ENCODE measurements at places on chromosomes 4 and X.
A peak's percentile ranks its signal among the peaks of the same experiment; 100 is the strongest.

- no peak for DNase-seq
Observed at GRCh38 chr4:113643505-113643904, 118.0 kb downstream of the CAMK2D start.

DNA sequence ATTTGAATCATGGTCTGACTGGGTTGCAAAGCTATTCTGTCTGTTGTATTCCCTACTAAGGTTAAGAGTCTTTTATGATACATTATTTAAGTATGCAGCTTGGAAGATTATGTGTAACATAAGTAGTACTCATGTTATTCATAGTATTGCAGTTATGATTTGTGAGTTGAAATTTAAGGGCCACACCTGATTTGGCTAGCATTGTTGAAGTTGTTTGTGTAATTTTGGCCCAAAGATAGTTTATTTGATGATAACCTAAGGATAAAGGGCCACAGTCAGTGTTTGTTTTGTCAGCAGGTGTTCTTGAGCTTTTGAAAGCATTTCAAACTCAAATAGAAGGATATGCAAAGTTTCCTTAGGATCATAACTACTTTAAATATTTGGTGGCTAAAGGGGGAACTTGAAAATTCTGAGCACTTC, 38.9 kb downstream of the NUDT9 start:
- DNase-seq = no peak

- DNase-seq = no peak
Observed at GRCh38 chrX:81206476-81206875, 4.6 kb downstream of the SH3BGRL start.

GRCh38 chr4:142614621-142615323, 231.3 kb downstream of the INPP4B start:
- DNase-seq = no peak

DNA sequence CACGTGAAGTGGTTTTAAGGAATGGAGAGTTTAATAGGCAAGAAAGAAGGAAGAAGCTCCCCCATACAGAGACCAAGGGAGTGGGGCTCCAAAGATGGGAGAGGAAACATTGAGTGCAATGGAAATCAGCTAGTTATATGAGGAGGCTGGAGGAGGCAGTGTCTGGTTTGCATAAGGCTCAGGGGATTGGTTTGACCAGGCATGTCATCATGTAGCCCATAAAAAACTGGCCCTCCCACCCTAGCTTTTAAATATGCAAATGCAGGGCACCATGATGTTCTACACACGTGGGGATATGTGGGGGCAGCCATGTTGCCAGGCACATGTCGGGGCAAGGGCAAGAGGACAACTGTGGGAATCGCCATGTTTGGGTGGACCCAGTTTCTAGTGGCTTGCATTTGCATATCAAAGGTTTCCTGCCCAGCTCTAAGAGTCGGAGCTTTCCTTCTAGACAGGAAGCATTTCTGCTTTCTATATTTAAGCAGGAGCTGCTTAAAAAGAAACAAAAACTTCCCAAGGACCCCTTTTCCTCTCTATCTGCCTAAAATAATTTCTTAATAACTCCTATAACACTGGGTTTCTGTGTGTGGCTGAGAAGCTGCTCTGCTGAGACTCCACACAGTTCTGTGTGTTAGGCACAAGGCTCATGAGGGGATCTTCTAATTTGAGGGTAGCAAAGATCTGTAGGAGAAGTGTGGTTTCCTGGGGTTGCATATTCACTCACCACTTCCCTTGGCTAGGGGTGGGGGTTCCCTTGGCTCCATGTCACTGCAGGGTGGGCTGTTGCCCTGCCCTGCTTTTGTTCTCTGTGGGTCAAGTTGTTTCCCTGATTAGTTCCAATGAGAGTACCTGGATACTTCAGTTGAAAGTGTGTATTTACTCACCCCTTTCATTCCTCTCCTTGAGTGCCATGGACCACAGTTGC, 113.5 kb downstream of the VSIG4 start:
- no peak for DNase-seq

DNA sequence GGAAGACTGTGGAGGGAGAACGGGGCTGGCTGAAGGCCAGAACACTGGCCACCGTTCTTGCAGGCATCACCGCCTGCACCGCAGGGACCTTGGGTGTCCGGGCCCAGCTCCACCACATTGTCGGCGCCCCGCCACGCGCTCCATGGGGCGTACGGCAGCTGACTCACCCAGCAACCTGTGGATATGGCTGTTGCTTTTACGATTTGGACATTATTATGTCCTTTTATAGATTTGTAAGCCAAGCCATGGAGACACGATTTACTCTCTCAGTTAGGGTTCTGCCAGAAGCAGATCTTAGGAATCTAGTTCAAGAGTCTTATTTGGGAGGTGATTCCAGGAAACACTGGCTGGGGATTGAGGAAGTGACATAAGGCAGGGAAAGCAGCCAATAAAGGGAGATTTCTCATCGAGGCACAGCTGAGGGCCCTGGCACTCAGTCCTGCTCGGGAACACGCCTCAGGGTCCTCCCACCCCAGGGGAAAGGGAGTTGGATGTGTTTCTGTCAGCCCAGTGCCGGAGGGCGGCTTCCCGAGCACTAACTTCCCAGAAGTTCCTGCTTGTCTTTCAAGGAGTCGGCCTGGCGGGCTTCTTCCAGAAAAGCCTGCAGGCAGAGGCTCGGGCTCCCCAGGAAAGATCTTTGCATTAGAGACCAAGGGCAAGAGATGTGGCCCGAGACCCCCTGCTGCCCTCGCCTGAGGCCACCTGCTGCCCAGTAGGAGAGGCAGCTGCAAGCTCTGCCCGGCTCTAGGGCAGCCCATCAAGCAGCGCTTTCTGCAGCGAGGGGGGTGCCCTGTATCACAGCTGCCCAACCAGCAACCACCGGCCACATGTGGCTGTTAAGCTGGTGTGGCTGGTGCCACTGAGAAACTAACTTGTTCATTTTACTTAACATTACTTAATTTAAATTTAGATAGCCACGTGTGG, 52.9 kb downstream of the CRMP1 start:
- DNase-seq = no peak

GRCh38 chr4:106930522-106930921, 105.6 kb downstream of the DKK2 start:
- DNase-seq = no peak

DNA sequence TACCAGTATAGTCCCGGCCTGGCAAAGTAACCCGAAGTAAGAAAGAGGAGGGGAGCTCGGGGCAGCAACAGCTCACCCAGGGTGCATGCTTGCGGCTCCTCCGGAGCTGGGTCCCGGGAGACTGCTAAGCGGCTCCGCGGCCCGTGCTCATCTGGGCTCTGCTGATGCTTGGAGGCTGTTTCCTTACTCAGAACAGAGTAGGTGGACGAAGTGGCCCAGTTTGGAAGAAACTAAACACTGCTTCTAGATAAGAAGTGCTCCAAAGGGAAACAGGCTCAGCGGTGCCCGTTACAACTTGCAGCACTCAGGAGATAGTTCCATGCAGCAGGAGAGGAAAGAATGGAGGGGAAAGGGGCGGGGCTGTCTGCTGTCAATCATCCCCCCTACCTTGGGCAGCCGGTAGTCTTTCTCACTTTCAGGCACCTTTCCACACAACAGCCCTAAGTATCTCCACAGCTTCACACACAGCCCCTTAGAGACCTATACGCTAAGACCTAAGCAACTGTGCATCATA, at the start of gene COL4A6:
Gene COL4A6, minus strand, starts transcription at position 313 of the 514 bp plus-strand sequence. Its CDS starts 226 bp downstream, at position 87.
- DNase-seq = no peak

- DNase-seq = no peak
Observed at GRCh38 chr4:28744066-28744465, 1883.4 kb downstream of the STIM2 start.

- no peak for DNase-seq
Observed at GRCh38 chrX:17939724-17940123, 78.6 kb upstream of the RAI2 start.

GRCh38 chr4:36244257-36245082, at the start of gene ARAP2:
ARAP2 (minus strand) TSS chr4:36244514; CDS start chr4:36229486, 15,028 bp downstream.
- DNase-seq = peak; percentile 51

GRCh38 chrX:46407036-46407752, 138.0 kb downstream of the ZNF674 start:
- no peak for DNase-seq

DNA sequence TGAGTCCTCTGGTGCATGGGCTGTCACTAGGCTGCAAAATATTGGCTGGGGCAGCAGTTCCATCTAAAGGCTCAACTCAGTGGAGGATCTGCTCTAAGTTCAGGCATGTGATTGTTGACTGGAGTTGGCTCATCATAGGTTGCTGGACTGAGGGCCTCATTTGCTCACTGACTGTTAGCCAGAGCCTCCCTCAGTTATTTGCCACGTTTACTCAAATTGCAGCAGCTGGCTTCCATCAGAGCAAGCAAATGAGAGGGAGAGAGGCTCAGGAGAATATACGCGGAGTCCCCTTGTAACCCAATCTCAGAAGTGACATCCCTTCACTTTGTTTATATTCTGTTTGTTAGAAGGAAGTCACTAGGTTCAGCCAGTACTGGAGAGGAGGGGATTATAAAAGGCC, 54.1 kb downstream of the BMP3 start:
- DNase-seq = no peak

GRCh38 chrX:133373386-133374079, 41.8 kb downstream of the GPC4 start:
- DNase-seq = no peak

DNA sequence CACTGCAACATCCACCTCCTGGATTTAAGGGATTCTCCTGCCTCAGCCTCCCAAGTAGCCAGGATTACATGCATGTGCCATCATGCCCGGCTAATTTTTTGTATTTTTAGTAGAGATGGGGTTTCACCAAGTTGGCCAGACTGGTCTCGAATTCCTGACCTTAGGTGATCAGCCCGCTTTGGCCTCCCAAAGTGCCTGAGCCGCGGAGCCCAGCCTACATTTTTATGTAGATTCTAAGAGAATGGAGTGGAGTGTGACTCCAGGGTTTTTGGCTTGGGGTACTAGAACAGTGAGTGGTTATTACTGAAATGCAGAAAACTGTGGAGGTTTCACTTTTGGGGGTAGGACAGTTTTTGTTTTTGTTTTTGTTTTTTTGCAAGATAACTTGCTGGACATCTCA, 806.0 kb downstream of the ADGRL3 start:
- DNase-seq = no peak

DNA sequence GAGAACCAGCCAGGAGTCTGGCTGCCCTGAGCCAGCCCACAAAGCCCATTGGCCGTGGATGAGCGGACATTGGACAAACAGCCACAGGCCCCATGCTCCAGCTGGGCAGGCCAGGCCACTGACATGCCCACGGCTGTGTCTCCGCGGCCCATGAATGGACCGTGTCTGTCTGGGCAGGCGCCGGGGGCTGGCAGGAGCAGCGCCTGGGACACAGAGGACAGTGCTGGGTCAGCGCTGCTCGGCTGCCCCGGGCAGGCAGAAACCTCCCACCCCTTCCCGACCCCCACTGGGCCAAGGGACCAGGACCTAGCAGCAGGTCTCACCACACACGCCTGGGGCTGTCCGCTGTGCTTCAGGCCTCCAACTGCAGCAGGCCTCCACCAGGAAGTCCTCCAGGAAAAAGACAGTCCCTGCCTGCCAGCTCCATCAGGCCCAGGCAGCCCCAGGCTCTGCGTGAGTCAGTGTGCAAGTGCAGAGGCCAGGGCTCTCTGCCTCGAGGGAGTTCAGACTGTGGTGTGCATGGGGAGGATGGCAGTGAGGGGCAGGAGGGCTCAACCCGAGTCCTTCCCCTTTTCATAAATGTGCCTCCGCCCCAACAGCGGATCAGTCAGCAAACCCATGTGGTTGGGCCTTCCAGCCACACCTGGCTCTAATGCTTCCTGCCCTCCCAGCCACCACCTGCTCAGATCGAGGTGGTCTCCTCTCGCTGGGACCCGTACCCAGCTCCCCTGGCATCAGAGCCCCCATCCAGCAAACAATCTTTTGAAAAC, 17.2 kb upstream of the FGFR3 start:
- DNase-seq = no peak

- no peak for DNase-seq
Observed at GRCh38 chrX:132909643-132910042, 48.8 kb downstream of the HS6ST2 start.

GRCh38 chr4:33062155-33062806, 2342.1 kb downstream of the PCDH7 start:
- no peak for DNase-seq

- no peak for DNase-seq
Observed at GRCh38 chr4:41426539-41426938, 111.4 kb upstream of the LIMCH1 start.

- no peak for DNase-seq
Observed at GRCh38 chr4:122224348-122224747, 72.2 kb downstream of the BLTP1 start.

GRCh38 chr4:18194278-18194677, 172.7 kb upstream of the LCORL start:
- no peak for DNase-seq

DNA sequence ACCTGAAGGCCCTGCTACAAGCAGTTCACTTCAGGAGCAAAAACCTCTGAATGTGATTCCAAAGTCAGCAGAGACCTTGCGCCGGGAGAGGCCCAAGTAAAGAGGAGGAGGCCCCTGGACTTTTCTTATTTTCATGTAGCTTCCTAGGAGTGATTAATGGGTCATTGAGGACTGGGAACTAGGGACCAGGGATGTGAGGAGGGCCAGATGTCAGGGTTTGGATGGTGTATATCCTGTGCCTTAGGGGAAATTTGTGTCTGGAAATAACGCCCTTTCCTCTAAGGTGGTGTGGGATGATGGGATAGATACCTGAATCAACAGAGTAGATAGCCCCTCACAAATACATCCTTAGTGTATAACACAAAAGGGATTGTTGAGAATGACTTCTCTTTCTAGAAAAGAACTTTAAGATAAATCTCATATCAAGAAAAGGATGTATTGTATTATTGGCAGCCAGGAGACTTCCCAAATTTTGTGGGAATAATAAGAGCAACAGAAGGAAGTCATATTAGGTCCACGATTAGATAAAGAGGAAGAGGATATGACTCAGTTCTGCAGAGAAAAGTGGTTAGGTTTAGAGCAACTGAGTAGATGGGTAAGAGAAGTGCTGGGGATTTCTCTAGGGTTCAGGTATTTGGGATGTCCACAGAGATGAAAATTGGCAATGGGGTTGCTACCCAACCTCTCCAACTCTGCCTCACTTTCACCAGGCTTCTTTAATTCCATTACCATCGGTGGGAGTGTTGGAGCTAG, 1.1 kb downstream of the ITGB1BP2 start:
- no peak for DNase-seq

GRCh38 chr4:73341454-73341853, 62.6 kb upstream of the ALB start:
- no peak for DNase-seq

DNA sequence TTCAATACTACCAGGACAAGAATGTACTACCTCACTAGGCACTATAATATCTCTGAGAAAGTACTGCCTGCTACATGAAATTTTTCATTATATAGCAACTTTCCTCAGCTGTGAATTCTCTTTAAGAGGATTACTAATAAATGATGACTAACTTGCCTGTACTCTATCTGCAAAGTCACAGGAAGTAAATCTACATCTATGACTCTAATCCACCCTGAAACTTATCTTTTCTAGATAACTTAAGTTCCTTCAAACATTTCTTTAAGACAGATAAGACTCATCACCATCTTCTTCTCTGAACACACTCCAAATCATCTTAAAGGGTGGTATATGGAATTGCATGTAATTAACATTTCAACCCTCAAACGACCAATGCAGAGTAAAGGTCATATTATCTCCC, 28.8 kb downstream of the RPS6KA3 start:
- DNase-seq = no peak

GRCh38 chrX:67726018-67726417, 182.2 kb downstream of the AR start:
- no peak for DNase-seq

Measured in stimulated activated CD4-positive, alpha-beta T cell treated with anti-CD3 and anti-CD28 coated beads, TNF-alpha, amount 100 ng/mL, for 4 hours (primary cell).